ENCODE measurements at places on chromosomes 11 and 22.

- no peak for DNase-seq
Measured at GRCh38 chr22:45999379-45999971, 22.5 kb upstream of the WNT7B start.

DNA sequence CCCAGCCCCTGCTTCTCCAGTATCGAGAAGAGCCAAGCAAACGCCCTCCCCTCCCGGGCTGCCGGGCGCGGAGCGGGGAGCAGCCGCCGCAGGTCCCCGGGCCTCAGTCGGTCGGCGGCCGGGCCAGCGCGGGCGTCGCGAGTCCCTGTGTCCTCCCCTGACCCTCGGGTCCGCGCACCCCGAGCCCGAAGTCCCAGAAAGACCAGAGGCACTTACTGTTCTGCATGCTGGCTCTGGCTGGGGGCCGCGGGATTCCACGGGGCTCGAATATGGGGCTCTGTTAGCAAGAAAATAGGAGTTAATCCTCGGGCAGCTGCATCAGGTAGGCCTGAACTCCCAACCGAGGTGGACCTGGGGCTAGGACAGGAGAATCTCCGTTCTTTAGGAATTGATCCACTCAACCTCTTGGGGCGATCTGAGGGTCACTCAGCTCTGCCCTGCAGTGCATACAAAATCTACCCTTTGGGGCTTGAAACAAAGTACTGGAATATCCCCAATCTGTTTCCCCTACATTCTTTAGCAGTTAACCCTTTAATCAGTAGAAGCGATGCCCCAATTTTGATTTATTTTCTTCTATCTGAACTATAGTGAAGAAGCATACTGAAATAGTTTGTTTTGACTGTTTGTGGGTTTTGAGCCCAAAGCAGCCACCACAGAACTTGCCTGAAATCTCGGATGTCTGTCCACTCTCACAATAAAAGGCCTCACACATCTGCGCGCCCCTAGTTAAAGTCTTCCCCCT is 4.8 kb downstream of the PAX6 start:
- no peak for DNase-seq

DNA sequence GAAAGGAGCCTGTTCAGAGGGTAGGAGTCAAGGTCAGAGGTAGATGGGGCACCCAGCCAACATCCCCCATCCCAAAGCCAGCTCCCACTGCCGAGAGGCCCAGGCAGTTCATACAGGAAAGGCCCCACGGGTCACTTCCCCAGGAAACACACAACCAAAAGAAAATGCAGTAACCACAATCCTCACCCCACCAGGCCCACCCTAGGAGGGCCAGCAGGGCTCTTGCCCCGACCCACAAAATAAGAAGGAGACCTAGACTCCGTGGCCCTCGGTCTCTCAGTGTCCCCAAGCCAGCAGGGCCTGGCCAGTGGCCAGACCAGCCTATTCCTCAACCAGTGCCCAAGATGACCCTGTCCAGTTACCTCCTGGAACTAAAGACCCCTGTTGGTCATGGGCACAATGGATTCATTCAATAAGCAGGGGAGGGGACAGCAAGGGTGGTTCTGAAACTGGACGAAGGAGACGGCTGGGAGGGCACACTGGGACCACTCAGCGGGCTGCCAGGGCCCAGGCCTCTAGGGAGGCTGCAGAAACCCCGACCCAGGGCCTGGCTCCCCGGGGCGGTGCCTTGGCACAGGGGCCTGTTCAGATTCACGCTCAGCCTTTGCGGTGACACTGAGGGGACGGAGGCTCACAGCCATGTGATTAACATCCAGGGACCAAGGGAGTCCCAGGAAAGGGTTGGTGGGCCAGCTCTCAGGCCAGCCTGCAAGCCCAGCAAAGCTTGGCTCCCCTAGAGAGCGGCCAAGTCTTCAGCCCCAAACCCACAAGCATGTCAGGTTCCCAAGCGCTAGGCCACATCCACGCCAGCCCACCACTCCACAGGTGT is 5.5 kb downstream of the RAB3IL1 start:
- peak; percentile 26 for DNase-seq

DNA sequence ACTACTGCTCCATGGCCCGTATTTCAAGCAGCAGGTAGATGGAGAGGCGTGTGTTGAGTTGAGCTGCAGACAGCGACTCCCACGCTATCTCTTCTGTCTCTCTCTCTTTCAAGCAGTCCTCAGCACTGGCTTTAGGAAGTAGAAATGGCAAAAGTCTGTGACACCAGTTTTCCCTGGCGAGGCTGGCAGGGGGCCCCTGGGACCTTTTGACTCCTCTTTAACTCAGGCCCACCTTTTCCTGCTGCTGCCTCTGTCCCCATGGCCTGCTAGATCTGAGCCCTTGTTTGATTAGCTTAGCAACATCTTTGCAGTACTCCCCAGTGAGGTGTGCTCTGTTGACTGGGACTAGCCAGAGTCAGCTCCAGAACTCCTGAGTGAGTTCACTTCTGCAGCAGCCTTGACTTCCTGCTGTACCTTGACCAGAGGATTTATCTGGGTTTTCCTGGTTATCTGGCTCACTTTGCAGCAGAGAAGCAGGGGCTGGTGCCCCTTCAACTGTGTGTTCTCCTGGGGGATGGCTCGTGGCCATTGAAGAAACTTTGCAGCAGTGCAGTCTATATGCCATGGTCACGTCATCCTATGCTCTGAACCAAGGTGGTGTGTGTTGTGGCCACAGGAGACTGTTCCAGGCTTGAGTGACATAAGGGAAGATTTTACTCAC is 183.9 kb downstream of the DBX1 start:
- no peak for DNase-seq

- no peak for DNase-seq
Measured at GRCh38 chr11:75035911-75036565, 47.3 kb downstream of the NEU3 start.

- peak; percentile 26 for DNase-seq
Measured at GRCh38 chr11:104968856-104969776, 742 bp upstream of the CASP4 start.

DNA sequence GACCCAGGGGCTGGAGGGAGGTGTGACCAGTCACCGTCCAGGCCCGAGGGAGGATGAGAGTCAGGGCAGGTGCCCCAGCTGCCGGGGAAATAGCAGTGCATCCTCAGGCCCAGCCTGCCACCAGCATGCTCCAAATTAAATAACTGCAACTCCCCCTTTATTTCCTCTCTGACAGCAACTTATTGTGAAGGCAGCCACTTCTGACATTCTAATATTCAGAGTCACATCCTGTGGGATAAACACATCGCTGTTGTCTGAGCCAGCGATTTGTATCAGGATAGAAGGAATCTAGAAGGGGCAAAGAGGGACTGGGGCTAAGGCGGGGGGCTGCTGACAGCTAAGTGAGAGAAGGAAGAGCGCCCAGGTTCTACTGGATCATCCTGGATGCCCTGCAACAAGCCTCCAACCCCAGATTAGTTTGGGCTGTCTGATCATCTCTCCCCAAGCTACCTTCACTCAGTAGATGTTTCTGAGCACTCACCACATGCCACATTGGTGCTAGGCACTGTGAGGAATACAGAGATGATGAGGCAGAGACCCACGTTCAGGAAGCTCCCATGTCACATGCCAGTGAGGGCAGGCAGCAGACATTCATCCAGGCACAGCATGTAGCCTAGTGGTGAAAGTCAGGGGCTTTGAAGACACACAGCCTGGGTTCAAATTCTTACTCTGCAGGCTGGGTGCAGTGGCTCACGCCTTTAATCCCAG is 214.1 kb downstream of the BUD13 start:
- DNase-seq, result no peak

DNA sequence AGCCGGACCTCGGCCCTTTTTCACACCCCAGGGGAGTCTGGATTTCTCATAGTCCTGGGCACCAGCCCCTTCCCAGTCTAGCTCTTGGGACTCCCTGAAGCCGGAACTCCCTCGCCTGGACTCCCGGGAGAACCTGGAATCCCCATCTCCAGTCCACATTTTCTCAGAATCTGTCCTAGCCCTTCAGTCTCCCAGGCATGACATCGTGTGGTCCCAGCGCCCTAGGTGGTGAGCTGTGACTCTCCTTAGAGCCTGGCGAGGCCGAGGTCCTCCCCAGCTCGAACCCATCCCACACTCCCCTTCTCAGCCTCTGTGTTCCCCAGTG is 673 bp upstream of the DUSP18 start:
- DNase-seq, result no peak

GRCh38 chr22:42300259-42301076 is 30.0 kb upstream of the TCF20 start:
- DNase-seq, result no peak

- DNase-seq, result no peak
Measured at GRCh38 chr11:12524865-12525264, 147.5 kb downstream of the PARVA start.

DNA sequence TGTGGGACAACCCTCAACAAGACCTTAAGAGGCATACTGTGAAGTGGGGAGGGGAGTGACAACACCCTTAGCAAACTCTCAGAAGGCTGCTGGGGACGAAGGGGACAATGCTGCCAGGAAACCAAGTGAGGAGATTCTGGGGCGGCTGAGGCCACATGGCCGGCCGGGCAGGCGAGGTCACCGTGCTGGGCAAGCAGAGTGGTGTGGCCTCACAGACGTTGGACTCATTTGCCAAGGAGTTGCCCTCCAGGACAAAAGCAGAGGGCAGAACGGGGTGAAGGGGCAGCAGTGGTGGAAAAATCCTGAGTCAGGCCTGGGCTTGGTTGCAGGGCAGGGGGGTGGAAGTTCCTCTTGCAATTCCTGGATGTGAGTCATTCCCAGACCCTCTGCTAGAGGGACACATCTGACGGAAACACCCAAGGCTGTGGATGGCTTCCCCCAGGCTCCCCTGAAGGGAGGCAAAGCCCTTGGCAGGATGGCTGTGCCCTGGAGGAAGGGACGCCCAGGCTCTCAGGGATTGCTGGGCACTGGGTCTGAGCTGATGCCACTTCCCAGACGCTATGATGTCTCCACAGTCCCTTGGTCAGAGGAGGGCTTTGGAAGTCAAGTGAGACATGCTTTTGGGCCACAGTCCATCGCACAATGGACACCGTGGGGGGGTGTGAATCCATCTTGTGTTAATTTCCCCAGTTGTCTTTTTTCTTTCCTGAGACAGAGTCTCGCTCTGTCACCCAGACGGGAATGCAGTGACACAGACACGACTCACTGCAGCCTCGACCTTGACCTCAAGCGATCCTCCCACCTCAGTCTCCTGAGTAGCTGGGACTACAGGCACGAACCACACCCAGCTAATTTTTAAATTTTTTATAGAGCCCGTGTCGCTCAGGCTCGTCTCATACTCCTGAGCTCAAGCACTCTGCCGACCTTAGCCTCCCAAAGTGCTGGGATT is 16.2 kb upstream of the SHANK3 start:
- DNase-seq, result no peak

All from right lobe of liver (tissue), 6 donors.